Activated CD4-positive, alpha-beta T cell treated with anti-CD3 and anti-CD28 coated beads for 36 hours (primary cell): ENCODE measurements at places on chromosomes 2 and 18.

DNA sequence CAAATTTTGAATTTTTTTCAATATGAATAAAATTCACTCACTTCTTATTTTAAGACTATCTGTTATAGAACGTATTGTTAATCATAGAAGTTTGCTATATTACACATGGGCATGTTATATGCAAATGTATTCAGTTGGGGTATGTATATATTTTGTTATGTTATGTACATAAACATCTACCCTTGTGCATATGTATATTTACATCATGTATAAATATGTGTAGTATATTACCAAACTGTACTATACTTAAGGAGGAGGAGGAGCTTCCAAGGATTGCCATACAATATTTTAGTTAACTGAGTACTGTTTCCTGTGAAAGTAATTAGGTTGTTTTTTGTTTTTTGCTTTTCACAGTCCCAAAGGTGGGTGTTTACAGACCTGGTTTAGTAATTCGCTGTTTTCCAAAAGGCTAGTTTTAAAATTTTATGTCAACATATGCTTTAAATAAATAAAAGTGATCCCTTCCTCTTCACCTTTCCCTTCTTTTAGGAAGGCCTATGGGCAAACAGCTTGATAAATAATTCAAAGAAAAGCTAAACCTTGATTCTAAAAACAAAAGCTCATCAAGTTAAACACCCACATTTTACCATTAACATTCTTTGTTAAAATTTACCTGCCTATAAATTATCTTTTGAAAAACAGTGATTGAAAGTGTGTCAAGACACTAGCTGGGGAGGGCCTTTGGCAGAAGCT, 12.9 kb upstream of the POU3F3 start:
- H3K4me3 ChIP-seq: no peak overlapping the region
- no peak for DNase-seq
- no peak overlapping the region for H3K27ac ChIP-seq
- H3K27me3 ChIP-seq: peaks cover 39% of the 10 kb centered on the region
- no peaks in the 10 kb centered on the region for H3K36me3 ChIP-seq
- H3K4me1 ChIP-seq: peaks cover 9% of the 10 kb centered on the region

DNA sequence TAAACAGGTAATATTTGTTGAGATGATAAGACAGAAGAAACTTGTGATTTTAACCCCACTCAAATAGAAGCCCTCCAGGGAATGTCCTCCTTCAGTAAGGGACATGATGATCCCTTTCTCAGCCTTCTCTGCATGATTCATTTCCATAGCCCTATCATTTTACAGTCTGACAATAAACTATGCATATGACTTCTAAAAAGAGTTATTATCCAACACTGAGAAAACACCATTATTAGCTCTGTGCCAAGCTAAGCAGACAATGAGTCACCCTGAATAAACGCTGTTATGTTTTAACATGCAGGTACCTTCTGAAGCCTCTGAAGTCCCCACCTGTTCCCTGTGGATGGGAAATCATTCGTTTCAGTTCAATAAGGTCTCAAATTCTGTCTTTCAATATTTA, 54.7 kb downstream of the DTNB start:
- no peaks in the 10 kb centered on the region for H3K27me3 ChIP-seq
- DNase-seq: no peak
- H3K36me3 ChIP-seq: peaks cover 8% of the 10 kb centered on the region
- H3K4me3 ChIP-seq: no peak overlapping the region
- H3K4me1 ChIP-seq: no peaks in the 10 kb centered on the region
- H3K27ac ChIP-seq: no peak overlapping the region

GRCh38 chr2:222332116-222332515, 33.3 kb upstream of the PAX3 start:
- DNase-seq: no peak
- no peak overlapping the region for H3K4me3 ChIP-seq
- H3K4me1 ChIP-seq: no peaks in the 10 kb centered on the region
- no peak overlapping the region for H3K27ac ChIP-seq
- H3K27me3 ChIP-seq: peaks cover 8% of the 10 kb centered on the region
- H3K36me3 ChIP-seq: no peaks in the 10 kb centered on the region

- H3K27ac ChIP-seq: no peak overlapping the region
- H3K27me3 ChIP-seq: peaks cover 4% of the 10 kb centered on the region
- no peaks in the 10 kb centered on the region for H3K4me1 ChIP-seq
These were observed 521.9 kb downstream of the EPHA4 start for GRCh38 chr2:221050020-221050795.

- peaks cover 16% of the 10 kb centered on the region for H3K27me3 ChIP-seq
- no peaks in the 10 kb centered on the region for H3K36me3 ChIP-seq
- H3K27ac ChIP-seq: no peak overlapping the region
- H3K4me1 ChIP-seq: no peaks in the 10 kb centered on the region
- no peak overlapping the region for H3K4me3 ChIP-seq
- DNase-seq: no peak
These were observed 276.4 kb downstream of the CDCA7 start for GRCh38 chr2:173631127-173631460.

GRCh38 chr2:5330961-5331360, 361.2 kb upstream of the SOX11 start:
- no peaks in the 10 kb centered on the region for H3K4me1 ChIP-seq
- H3K36me3 ChIP-seq: no peaks in the 10 kb centered on the region
- H3K4me3 ChIP-seq: no peak overlapping the region
- DNase-seq: no peak
- H3K27ac ChIP-seq: no peak overlapping the region
- H3K27me3 ChIP-seq: no peaks in the 10 kb centered on the region

- H3K4me1 ChIP-seq: no peaks in the 10 kb centered on the region
- H3K27me3 ChIP-seq: no peaks in the 10 kb centered on the region
- no peak overlapping the region for H3K27ac ChIP-seq
These were observed 53.0 kb upstream of the CYP20A1 start for GRCh38 chr2:203185864-203186263.

DNA sequence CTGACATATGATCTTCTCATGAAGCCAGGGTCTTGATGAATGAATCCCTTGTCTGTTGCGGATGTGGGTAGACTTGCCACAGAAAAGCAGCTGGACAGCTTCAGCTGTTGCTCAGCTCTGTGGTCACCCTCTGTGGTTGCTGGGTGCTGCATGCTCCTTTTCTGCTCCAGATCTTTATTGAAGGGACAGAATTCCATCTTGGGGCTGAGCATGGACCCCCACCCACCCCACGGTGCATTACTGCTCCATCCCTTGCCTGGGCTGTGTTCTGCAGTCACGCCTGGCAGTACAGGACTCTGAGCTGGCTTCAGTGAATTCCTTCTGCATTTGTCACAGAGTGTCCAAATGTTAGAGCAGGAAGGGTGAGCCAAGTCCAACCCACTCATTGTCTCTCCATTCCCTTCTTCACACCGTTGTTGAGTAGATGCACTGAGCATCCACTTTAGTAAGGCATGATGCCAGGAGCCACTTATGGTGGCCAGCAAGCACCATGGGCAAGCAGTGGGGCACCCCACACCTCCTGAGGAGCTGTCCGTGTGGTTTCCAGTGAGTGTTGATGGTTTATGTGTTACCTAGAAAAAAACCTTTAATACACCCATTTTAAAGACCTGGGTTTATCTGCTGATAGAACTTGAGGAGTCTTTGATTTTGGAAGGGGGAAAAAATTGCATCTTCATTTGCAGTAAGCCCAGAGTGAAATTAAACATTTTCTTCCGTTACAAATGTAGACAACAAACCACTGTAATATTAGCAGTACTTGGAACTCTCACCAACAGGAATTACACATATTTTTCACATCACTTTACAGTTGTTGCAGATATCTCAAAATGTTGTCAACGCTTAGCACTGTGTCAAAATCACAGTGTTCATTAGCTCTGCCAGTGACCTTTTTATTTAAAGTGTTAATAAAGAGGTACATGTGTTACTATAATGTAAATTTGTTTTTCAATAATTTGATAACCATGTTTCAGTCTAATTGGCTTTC, 14.7 kb upstream of the ITGB6 start:
- peaks cover 17% of the 10 kb centered on the region for H3K4me1 ChIP-seq
- H3K27ac ChIP-seq: no peak overlapping the region
- H3K27me3 ChIP-seq: peaks cover 8% of the 10 kb centered on the region
- no peaks in the 10 kb centered on the region for H3K36me3 ChIP-seq
- DNase-seq: peak; percentile 16

DNA sequence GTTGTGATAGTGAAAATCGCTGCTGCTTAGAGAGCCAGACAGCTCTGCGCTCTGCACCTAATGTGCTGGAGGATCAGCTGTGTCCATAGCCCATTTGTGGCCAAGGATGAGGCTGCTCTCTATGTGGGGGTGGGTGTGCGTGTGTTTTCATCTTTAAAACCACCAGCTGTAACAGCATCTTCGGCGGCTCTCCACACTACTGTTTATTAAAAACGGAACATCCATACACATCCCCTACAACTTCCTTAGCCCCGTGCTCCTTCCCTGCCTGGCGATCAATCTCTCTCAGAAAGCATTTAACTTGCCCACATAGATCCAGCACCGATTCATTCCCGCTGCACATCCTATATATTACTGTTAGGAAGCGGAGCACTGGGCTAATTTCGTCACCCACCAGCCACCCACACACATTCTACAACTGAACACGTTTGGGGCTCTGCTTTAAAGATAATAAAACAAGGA, 1.6 kb downstream of the CELF4 start:
- no peak overlapping the region for H3K4me3 ChIP-seq
- H3K36me3 ChIP-seq: no peaks in the 10 kb centered on the region
- H3K4me1 ChIP-seq: peaks cover 16% of the 10 kb centered on the region
- no peak overlapping the region for H3K27ac ChIP-seq
- peaks cover 40% of the 10 kb centered on the region for H3K27me3 ChIP-seq

DNA sequence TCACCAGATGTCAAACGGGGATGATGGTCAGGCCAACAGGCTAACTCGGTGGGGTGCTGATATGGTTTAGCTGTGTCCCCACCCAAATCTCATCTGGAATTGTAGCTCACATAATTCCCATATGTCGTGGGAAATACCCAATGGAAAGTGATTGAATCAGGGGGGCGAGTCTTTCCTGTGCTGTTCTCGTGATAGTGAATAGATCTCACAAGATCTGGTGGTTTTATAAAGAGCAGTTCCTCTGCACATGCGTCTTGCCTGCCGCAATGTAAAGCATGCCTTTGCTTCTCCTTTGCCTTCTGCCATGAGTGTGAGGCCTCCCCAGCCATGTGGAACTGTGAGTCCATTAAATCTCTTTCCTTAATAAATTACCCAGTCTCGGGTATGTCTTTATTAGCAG, 74.4 kb upstream of the YWHAQ start:
- DNase-seq: no peak
- no peaks in the 10 kb centered on the region for H3K27me3 ChIP-seq
- H3K36me3 ChIP-seq: no peaks in the 10 kb centered on the region
- H3K27ac ChIP-seq: no peak overlapping the region
- H3K4me1 ChIP-seq: peaks cover 47% of the 10 kb centered on the region

DNA sequence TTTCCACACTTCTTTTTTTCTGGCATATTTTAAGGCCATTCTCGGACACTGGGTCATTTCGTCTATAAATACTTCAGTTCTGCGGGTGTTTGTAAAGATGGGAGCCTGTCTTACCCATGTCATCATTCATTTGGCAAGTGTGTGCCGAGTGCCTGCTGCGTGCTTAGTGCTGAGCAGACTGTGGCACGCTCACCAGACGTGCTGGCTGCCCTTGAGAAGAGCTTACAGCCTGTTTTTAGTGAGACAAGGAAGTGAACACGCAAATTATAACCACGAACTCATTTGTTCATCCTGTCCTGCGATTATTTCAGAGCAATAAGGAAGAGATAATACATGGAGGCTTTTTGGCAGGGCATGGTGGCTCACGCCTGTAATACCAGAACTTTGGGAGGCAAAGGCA, 10.4 kb upstream of the STON1 start:
- H3K36me3 ChIP-seq: peaks cover 34% of the 10 kb centered on the region
- DNase-seq: no peak
- H3K27me3 ChIP-seq: no peaks in the 10 kb centered on the region
- H3K4me3 ChIP-seq: no peak overlapping the region
- no peak overlapping the region for H3K27ac ChIP-seq

- DNase-seq: peak; percentile 64
- H3K27me3 ChIP-seq: no peaks in the 10 kb centered on the region
- H3K4me1 ChIP-seq: peaks cover 36% of the 10 kb centered on the region
- peaks cover 39% of the 10 kb centered on the region for H3K36me3 ChIP-seq
- H3K27ac ChIP-seq: peak overlapping the region; percentile 100
These were observed 781 bp upstream of the SLC5A6 start for GRCh38 chr2:27212626-27213471.

DNA sequence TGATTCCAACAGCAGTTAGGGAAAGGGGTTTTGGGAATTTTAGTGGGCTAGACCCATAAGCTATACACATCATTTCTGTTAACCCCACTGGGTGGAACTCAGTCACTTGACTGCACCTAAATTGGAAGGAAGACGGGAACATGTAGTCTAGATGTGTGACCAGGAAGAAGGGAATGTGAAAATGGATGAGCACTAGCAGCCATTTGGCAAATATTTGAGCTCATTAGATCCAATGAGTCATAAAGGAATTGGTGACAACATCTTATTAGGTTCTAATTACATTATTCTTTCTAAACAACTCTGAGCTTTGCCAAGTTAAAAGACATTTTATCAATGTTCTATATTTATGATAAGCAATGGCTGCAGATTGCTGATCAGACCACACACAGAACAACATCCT, 400.6 kb downstream of the IRS1 start:
- no peak overlapping the region for H3K27ac ChIP-seq
- H3K27me3 ChIP-seq: peaks cover 11% of the 10 kb centered on the region
- no peaks in the 10 kb centered on the region for H3K4me1 ChIP-seq
- H3K4me3 ChIP-seq: no peak overlapping the region
- H3K36me3 ChIP-seq: no peaks in the 10 kb centered on the region
- no peak for DNase-seq

GRCh38 chr18:61606068-61606660, 272.9 kb downstream of the CDH20 start:
- no peak overlapping the region for H3K4me3 ChIP-seq
- DNase-seq: no peak
- H3K4me1 ChIP-seq: no peaks in the 10 kb centered on the region
- H3K27ac ChIP-seq: no peak overlapping the region
- H3K36me3 ChIP-seq: no peaks in the 10 kb centered on the region

DNA sequence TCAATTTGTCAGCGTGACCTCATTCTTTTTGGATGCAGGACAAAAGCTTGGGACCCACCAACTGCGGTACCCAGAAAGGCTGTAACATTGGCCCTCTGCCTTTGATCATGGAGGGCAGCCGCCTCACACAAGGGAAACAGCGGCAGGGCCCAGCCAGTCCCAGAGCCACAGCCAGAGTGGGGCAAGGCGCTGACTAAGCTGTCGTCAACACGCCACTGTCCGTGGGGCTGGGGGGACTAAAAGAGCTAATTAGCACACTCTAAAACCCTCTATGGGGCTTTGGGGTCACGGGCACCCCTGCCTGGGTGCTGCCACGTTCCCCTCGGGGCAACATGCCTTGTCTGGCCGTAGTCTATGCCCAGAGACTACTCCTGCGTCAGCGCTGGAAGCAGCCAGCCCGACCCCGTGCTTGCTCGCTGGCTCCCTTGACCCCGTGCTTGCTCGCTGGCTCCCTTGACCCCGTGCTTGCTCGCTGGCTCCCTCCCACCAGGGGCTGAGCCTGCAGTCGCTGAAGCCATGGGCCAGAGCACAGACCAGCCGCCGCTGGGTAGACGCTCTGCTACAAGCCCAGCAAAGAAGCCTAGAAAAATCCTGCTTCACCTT, 598.4 kb downstream of the MBD2 start:
- H3K4me1 ChIP-seq: no peaks in the 10 kb centered on the region
- no peak for DNase-seq
- no peak overlapping the region for H3K4me3 ChIP-seq
- H3K27ac ChIP-seq: no peak overlapping the region
- no peaks in the 10 kb centered on the region for H3K27me3 ChIP-seq
- H3K36me3 ChIP-seq: no peaks in the 10 kb centered on the region

- H3K36me3 ChIP-seq: no peaks in the 10 kb centered on the region
- peaks cover 4% of the 10 kb centered on the region for H3K27me3 ChIP-seq
- no peaks in the 10 kb centered on the region for H3K4me1 ChIP-seq
- no peak for DNase-seq
These were observed 441.7 kb downstream of the ZNF521 start for GRCh38 chr18:24910221-24910620.

- no peak overlapping the region for H3K4me3 ChIP-seq
- H3K27ac ChIP-seq: no peak overlapping the region
- no peaks in the 10 kb centered on the region for H3K36me3 ChIP-seq
- peaks cover 11% of the 10 kb centered on the region for H3K27me3 ChIP-seq
- H3K4me1 ChIP-seq: no peaks in the 10 kb centered on the region
These were observed 62.4 kb downstream of the TXNL1 start for GRCh38 chr18:56575819-56576663.
